Hematopoietic multipotent progenitor cell treated with erythropoietin and hydrocortisone succinate and interleukin-3 and kit ligand, for 6 days (in vitro differentiated cells): ENCODE measurements at places on chromosomes 4 and X.

GRCh38 chr4:72286185-72286584 is 254.4 kb downstream of the NPFFR2 start:
- peak; percentile 25 for DNase-seq

GRCh38 chrX:18873189-18873791 is 110.6 kb downstream of the PHKA2 start:
- no peak for DNase-seq

GRCh38 chr4:31194823-31195222 is 474.7 kb downstream of the PCDH7 start:
- no peak for DNase-seq

GRCh38 chr4:168612450-168613135 is 115.7 kb downstream of the PALLD start:
- DNase-seq, result no peak

GRCh38 chr4:22389240-22389870 is 126.5 kb downstream of the ADGRA3 start:
- peak; percentile 85 for DNase-seq

GRCh38 chrX:131747173-131747572 is 203.3 kb downstream of the OR13H1 start:
- no peak for DNase-seq

- DNase-seq, result no peak
Observed at GRCh38 chr4:142475663-142476062, 370.4 kb downstream of the INPP4B start.

DNA sequence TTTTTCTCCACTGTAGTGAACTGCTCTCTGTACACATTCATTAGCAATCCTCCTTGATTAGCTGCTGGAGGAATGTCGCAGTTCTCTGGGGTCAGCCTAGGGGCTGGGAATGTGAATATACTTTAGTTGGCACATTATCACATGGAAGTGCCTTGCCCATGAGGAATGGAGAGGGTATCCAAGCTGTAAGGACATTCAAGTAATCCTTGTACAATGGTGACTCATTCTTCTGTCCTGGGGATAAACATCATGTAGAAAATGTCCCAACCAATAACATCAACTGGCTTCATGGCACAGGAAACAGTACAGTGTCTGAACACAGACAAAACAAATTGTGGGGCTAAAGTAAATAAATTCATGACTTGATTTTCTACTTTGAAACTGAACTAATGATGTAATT is 147.1 kb downstream of the GLRA2 start:
- DNase-seq, result no peak

DNA sequence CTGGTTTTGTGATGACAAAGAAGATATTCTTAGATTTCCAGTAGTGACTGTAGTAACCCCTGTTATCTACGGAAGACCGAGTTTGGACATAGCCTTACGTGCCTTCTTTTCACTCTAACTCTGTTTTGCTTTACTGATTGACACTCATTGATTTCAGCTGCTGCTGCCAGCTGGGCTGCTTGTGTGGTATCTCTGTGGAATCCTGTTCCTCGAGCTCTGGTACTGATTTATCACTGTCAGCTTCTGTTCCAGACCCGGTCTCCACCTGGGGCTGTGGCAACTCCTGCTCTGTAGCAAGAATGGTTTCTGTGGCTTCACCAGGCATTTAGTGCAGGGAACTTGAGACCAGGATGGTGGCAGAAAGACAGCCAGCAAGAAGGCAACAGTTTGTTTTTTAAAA is 24.6 kb upstream of the LAP3 start:
- DNase-seq, result no peak

GRCh38 chrX:100946299-100946927 is 17.7 kb upstream of the XKRX start:
- DNase-seq, result no peak

DNA sequence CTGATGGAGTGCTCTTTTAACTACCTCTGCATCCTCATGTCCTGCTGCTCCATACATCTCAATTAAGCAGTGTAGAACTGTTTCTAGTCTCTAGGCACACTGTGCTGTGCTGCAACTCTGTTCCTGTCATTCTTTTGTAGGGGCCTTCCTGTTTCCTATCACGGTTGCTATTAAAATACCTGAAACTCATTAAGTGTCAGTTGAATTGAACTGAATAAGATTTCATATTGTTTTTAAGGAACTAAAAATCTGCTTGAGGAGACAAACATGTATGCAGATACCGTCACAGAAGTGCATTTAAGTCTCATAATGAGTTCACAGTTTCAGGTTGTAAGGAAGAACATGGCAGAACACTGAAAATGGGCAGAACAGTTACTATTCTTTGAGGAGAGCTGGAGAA is 170.1 kb downstream of the LARP7 start:
- DNase-seq, result no peak

- DNase-seq, result no peak
Observed at GRCh38 chr4:178778496-178778895, 1336.3 kb upstream of the AGA start.

DNA sequence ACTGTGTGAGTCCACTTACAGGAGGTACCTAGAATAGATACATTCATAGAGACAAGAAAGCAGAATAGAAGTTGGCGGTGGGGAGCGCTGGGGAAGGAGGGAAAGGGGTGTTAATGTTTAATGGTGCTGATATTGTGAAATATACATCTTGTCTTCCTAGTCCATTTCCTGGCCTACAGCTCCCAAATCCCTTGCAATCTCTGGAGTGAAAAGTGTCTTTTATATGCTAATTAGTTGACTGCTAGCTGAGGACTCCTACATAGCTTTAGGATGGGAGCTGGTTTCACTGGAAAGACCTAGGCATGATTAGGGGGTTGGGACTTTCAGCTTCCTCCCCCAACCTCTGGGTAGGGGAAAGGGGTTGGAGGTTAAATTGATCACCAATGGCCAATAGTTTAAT is 36.0 kb downstream of the FUNDC1 start:
- no peak for DNase-seq

DNA sequence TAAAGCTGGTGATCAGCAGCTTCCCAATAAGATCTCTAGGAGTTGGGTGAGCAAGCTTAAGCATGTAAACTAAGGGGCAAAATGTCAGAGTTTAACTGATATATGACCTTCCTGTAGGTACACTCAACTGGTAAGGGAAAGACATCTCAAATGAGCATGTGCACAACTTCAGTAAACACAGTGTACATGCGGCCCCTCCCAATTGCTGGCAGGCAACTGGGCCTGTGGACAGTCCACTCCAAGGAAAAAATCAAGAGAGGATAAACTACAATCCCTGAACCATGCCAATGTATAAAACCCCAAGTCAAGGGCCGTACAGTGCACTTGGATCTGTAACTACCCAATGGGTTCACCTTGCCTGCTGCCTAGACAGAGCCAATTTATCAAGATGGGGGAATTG is 4.9 kb upstream of the NAA11 start:
- DNase-seq, result no peak

DNA sequence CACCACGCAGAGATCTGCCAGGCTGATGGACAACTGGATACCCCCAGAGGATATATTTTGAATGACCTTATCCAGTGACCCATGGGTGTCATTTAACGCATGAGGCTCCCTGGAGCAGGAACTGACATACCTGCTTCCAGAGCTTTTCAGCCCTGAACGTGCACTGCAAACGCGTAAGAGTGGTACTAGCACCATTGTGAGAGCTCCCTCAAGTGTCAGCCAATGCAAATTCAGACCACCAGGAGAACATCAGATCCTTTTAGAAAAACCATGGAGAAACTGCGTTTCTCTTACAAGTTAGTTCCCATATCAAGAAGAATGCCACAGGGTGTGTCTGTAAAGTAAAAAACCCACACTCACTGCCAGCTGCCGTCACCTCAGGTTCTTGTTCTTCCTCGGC is 7.3 kb downstream of the TREX2 start:
- DNase-seq, result peak; percentile 43

- DNase-seq, result no peak
Observed at GRCh38 chrX:100659431-100660137, 15.6 kb downstream of the SRPX2 start.

GRCh38 chr4:56317749-56318148 is 69.5 kb downstream of the AASDH start:
- DNase-seq, result no peak

DNA sequence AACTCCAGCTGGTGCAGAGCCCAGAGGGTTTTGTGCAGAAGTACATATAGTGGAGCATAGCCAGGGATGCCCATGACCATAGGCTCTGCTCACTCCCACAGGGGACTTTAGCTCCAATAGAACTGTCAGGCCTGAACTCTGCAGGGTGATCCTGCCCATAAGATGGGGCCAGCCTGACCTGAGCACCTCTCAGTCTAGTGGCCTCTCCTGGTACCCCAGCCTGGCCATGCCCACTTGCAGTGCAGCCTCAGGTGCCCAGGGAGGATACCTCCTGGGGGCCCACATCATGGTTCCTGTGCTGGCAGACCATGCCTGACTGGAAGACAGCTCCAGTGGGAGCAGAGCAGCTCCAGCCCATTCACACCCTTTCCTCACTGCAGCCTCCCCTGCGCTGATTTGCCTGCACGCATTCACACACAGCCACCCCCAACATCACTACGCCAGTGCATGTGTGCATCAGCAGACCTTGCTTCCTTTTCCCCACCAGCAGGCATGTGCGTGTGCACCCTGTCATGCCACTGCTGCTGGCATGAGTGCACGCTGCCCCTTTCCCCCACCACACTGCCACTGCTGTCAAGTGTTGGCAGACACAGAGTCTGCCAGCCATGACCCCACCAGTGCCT is 53.0 kb upstream of the MMAA start:
- DNase-seq, result no peak

DNA sequence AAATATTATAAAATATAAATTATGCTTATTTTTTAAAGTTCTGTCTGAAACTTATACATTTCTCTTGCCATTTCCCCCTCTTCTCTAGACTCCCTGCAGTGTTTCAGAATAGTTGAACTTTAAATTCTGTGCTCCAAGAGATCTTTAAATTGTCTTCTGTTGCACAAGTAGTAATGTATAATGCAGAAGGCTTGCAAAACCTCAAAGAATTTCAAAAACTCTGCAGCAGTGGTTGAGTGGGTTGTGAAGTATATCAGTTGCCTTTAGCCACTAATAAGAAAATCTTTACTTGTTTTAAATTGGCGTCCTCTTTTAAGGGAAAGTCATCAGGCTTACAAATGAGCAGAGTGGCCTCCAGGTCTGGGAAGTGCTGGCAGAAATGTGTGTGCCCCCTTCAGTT is 1153.3 kb upstream of the PABPC4L start:
- DNase-seq, result no peak

DNA sequence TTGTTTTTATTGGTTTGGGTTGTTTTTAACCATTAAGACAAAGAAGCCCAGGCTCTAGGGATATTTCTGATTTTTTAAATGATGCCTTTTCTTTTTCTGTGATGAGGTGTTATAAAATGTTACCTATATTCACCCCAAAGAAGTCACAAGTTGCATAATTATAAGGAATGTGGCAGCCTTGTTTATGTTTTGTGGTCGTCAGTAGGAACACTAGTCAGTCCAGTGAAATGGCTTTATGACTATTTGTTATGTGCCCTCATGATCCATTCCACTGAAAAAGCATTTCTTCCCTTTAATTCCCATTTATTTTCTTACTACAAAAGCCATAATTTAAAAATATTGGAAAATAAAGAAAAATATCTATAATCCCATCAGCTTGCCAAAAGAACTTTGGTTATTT is 34.4 kb downstream of the CC2D2A start:
- DNase-seq, result no peak

DNA sequence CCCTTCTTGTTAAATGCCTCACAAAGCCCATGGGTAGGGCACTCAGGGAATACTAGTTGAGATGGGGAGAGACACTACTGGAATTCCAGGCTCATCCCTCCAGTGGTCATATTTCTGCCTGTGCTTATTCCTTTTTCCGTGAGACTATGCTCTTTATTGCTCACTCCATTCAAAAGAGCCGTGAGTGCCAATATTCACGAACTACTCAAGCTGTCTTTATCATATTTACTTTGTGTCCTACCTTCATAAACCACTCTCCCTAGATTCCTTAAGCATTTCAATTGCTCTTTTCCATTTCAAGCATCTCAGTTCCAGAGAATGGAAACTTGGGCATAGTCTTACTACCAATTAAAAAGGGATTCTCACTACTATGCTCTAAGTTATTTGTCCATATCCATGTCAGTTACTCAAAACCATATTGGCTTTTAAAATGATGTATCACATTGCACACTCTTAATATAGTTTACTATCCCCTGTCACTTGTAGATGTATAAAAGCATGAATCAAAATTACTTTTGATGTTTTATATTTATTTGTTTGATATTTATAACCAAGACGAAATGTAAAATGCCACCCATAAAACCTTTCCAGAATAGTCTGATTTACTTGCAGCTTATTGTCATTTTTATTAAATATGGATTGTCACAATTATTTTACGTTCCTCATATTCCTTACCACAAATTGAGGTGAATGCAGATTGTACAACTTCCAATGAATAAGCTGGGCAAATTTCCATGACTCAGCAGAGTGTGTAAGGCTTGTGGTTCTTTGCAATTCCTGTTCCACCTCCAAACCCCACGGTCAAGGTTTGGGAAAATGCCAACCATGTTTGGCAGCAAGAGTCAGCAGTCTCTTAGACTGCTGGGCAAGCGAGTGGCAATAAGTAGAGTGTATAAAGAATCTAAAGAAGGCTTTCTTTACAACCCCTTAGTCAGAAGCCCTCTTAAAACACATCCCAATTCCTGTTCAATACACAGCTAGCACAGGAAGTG is 24.4 kb downstream of the ENOX2 start:
- peak; percentile 51 for DNase-seq

DNA sequence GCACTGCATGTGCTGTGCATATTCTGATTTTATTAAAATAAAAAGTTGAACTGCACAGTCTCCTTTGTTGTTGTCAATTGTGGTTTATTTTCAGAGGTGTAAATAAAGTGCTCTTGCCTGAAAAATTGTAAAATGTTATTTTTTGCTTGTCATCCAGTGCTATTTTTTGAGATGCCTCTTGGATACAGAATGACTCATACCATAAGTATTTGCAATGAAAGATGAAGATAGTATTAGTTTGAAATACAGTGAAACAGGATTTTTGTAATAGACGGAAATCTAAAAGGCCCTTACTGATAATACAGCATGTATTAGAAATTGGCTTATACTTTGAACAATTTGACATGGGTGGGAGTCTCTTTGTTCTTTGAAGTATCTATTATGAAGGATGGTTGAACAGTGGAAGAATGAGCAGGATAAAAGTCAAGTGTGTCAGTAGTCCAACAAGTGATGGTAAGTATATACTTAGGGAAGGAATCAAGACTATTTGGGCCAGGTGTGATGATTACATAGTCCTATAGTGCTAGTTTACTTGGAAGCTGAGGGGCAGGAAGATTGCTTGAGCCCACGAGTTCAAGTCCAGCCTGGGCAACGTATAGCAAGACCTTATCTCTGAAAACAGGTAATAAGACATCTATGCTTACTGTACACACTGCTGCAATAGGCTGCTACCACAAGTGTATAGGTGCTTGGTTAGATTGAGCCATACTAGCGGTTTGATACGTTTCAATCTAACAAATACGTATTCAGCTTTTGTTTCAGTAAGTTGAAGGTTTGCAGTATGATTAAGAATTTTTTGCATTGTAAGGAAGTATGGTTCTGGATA is 16.4 kb downstream of the DDX3X start:
- DNase-seq, result no peak

- no peak for DNase-seq
Observed at GRCh38 chr4:147201016-147201415, 255.4 kb upstream of the TTC29 start.

GRCh38 chrX:13754765-13755164 is 20.2 kb downstream of the OFD1 start:
- peak; percentile 32 for DNase-seq
